GM10248 (cell line): ENCODE measurements at places on chromosomes 13 and 19.

DNA sequence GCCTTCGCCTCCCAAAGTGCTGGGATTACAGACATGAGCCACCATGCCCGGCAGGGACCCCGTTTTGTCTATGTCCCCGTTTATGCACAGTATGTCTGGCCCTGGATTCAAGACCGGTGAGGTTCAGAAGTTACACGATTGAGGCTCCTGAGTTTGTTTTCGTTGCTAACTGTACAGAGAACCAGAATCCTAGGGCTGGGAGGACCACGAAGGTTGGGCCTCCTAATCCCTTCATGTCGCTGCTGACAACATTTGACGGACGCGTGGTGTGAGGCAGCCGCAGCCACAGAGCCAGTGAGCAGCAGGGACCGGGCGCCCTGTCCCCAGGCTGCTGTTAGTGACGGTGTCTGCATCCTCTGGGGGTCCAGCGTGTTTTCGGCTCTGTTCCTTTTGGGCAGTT is 91.4 kb downstream of the ATP11A start:
- peak; percentile 13 for DNase-seq

DNA sequence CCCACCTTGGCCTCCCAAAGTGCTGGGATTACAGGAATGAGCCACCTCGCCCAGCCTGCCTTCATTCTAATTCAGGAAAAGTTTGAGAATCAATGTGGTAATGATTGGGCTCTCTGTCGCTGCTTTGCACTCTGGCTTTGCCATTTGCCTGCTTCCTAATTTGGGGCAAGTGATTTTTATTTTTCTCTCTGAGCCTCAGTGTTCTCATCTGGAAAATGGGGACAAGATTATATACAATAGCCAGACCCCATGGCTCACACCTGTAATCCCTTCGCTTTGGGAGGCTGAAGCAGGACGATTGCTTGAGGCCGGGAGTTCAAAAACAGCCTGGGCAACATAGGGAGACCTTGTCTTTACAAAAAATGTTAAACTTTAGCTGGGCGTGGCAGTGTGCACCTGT is 3.8 kb downstream of the RYR1 start:
- DNase-seq, result no peak

DNA sequence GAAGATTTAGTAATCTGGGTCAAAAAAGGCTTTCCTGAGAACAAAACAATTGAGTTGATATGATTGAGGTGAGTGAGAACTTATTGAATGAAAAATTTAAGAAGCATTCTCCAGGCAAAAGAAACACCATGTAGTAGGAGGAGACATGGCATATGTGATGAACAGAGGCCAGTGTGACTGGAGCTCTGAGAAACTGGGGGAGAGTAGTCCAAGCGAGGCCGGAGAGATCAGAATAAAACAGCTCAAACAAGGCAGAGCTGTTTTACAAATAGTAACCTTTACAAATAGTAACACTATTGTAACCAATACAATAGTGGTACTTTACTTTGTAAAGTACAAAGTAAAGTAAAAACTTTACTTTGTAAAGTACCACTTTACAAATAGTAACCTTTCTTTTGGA is 1159.1 kb downstream of the PCDH9 start:
- DNase-seq, result no peak

DNA sequence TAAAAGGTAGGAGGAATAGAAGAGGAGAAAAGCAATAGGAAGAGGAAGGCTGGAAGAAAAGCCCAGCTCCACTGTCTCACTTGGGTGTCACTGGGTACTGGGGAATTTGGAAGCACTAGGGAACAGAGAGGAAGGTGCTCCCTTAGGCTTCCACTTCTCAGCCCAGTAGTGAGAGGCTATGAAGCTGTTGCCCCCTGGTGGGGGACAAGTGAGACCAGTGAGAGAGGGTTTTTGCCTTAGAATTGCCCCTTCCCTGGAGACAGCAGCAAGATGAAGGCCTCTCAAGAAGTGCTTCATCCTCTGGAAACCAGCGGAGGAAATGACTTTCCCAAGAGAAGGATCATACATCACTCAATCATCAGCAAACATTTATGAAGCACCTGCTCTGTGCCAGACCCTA is 4.7 kb upstream of the ZNF606 start:
- no peak for DNase-seq

GRCh38 chr13:104954210-104954609 is 1581.3 kb downstream of the EFNB2 start:
- no peak for DNase-seq

DNA sequence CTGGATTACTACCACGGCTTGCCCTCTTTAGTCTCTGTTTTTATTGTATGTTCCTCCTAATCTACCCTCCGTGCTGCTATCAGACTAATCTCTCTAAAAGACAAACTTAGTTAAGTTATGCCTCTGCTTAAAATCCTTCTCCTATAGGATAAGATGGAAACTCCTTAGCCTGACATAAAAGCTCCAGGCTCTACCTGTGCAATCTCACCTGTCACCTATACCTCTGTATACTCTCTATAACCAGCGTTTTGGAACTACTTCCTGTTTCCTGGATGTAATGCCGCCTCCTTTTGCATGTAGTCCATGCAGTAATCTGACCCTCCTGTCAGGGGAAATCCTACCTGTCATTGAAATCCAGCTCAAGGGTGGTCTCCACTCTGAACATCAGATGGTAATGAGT is 41.2 kb downstream of the OLFM4 start:
- no peak for DNase-seq

DNA sequence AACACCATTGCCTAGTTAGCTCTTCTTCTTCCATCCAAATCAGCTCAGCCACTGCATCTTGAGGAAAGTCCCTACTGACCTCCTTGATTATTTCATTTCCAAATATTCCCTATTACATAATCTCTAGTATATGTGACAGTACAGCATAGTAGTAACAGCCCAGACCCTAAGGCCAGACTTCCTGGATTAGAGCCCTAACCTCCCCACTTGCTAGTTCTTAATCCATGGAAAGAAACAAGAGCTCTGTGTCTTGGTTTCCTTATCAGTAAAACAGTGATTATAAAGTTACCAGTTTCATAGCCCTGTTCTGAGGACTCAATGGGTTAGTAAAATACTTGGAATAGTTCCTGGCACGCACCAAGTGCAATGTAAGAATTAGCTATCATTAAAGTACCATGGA is 153.0 kb downstream of the RAP2A start:
- no peak for DNase-seq

DNA sequence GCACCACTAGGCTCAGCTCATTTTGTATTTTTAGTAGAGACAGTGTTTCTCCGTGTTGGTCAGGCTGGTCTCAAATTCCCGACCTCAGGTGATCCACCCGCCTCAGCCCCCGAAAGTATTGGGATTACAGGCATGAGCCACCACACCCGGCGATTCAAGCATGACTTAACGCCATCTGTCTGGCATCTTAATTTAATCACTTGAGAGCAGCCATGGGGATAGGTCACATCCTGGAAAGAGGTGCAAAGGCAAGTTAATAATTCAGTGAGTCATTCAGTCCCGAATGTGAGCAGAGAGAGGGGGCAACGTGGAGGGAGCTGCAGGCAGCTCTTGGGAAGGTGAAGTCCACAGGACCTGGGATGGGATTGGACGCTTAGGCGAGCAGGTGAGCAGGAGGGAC is 31.7 kb upstream of the USP29 start:
- no peak for DNase-seq

- no peak for DNase-seq
Observed at GRCh38 chr13:111955412-111956065, 111.4 kb upstream of the SOX1 start.

DNA sequence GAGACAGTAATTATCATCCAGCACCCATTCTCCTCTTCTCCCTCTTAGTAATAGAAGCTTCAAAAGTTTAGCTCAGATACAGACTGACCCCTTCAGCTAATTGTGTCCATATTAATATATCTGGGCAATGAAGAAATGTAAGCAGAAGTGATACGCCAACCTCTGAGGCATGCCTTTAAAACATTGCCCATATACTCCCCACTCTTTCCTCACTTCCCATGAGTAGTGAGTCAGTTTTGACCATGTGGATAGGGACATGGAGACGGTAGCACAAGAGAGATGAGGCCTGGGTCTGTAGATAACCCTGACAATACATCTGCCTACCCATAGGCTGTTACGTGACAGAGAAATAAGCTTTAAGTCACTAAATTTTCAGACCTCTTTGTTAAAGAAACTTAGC is 147.6 kb downstream of the KCTD12 start:
- DNase-seq, result no peak

DNA sequence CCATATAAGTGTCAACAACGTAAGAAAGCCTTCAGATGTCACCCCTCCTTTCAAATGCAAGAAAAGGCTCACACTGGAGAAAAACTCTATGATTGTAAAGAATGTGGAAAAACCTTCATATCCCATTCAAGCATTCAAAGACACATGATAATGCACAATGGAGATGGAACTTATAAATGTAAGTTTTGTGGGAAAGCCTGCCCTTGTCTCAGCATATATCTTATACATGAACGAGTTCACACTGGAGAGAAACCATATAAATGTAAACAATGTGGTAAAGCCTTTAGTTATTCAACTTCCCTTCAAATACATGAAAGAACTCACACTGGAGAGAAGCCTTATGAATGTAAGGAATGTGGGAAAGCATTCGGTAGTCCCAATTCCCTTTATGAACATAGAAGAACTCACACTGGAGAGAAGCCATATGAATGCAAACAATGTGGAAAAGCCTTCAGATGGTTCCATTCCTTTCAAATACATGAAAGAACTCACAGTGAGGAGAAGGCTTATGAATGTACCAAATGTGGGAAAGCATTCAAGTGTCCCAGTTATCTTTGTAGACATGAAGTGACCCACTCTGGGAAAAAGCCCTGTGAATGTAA is 11.1 kb downstream of the ZNF844 start:
- no peak for DNase-seq

DNA sequence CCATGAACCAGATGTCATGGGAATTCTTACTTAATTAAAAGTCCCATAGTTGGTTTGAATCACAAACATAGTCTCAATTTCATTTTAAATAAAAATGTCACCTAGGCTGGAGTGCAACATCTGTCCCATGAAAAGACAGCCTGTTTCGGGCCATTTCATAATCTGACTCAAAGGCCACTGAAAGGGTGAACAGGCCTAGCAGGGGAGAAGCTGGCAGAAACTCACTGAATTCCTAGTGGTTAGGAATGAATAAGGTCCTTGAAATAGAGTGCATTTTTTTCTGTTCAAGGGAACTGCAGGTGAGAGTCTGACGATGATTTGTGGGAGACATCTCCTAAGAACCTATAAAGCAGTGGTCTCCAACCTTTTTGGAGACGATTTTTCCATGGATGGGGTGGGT is 44.0 kb upstream of the PCCA start:
- DNase-seq, result no peak

GRCh38 chr13:114016321-114017027 is 42.6 kb upstream of the C13orf46 start:
- DNase-seq, result no peak
